ENCODE measurements at places on chromosomes 5 and 9.
A peak's percentile ranks its signal among the peaks of the same experiment; 100 is the strongest.

- no peak for DNase-seq
These were observed 247.1 kb downstream of the NFIB start for GRCh38 chr9:14066831-14067230.

- DNase-seq, result peak; percentile 38
These were observed 11.5 kb upstream of the PPP2R2B start for GRCh38 chr5:146890066-146890465.

DNA sequence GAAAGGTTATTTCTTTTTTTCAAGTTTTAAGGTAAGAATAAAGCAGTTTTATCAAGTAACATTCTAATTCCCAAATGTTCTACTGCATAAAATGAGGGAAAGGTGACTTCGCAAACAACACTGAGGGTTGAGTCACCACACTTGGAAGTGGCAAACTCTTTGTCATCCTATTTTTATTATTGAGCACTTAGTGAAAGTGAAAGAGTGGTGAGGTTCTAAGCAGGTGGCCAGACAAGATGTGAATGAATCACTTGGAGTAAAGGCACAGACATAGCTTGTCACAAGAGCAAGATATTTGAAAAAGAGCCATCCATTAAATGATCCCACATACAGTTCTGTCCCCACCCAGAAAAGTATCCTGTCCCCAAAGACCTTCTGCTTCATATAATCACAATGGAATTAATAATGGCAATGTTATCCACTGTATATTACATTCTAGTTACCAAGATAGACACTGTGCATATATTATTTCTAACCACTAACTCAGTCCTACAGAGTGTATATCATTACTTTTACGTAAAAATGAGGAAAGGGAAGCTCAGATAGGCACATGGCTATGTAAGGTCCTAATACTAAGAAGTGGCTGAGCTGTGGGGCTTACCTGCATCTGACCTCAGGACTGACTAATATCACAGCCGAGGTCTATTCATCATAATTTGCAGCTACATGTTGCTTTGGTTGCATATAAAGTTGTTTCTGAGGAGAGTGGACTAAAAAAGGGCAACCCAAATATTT, 730.4 kb upstream of the MEF2C start:
- DNase-seq, result peak; percentile 8

GRCh38 chr9:124282442-124283227, 24.9 kb downstream of the NEK6 start:
- DNase-seq, result no peak

DNA sequence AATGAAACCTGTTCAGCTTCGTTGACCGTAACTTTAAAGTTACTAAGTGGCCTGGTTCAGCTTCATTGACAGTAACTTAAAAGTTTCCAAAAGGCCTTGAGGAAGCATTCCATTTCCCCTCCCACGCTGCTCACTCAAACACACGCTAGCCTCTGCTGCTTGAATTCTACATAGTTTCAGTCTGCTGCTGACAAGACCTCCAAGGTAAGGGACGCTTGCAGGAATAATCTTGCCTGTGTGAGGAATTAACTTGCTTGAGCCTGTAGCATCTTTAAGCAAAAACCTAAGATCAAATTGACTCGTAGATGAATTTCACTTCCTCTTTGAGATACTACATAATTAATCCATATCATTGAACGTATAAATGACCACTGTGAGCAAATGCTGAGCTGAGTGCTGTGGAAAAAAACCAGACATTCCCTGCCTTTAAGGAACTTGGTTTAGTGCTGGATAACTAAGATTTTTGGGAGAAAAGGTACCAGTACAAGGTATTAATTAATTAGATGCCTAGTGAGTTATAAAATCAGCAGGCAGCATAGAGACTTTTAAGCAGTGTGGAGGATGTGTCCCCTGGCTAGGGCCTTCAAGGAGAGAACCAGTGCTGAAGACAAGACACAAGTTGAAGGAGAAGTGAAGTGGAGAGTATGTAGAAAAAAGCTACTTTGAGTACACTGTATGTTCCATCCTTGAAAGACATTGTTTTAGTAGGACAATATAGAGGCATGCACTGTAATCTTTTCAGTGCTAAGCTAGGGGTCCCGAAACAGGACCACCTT, 39.2 kb downstream of the GRAMD2B start:
- DNase-seq, result no peak

GRCh38 chr9:98774746-98775145, 21.6 kb downstream of the ANKS6 start:
- peak; percentile 56 for DNase-seq

- DNase-seq, result peak; percentile 88
These were observed 13.0 kb upstream of the C9orf72 start for GRCh38 chr9:27586304-27586703.

DNA sequence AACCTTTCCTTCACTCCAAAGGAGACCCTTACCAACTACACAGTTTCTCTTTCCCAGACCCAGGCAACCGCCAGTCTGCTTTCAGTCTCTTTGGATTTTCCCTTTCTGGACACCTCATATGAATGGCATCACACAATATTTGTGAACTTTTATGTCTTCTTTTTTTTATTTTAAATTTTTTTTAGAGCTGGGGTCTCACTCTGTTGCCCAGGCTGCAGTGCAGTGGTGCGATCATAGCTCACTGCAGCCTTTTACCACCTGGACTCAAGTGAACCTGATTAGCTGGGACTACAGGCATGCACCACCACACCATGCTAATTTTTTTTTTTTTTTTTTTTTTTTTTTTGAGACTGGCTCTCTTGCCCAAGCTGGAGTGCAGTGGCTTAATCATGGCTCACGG, 37.5 kb downstream of the UBAP1 start:
- no peak for DNase-seq

DNA sequence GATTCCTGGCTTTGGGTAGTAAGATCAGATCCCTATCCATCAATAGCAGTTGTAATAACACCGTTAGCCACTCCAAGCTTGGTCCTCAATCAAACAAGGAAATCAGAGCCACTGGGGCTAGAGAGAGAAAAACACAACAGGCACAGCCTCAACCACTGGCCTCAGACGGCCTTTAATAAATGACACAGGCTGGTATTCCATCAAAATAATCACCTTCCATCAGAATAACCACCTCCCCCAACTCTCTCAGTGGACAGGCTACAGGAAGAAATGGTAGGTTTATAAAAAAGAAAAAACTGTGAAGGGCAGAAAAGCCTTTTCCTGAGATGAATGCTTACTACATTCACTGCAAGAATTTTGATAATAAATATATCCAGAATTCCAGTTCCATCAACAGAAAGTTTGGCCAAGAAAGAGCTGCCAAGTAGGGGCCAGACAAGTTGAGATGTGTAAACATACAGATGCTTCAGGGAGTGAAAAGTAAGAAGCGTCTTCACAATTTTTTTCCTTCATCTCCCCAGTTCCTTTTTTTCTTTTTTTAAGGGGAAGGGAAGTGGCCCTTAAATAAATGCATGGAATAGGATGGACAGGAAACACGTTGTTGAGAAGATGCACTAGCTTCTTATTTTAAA, 5.5 kb downstream of the FOXD1 start:
- no peak for DNase-seq

- peak; percentile 45 for DNase-seq
These were observed 13.7 kb upstream of the ADRA1B start for GRCh38 chr5:159902444-159903121.

DNA sequence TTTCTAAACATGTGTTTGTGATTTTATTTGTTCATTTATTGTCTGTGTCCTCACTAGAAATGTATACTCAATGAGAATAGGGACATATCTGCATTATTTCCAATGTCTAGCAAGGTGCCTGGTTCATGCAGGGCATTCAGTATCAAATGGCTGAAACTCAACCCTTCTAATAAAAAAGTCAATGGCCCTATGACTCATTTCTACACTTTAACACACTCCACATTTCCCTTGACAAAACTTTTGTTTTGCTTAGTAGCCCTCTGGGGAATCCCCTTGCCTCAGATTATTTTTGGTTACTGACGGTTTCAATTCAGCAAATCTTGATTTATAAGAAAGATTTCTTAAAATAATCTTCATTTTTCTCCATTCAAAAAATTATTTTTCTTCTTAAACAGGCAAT, 206.0 kb upstream of the DMRTA1 start:
- peak; percentile 75 for DNase-seq

DNA sequence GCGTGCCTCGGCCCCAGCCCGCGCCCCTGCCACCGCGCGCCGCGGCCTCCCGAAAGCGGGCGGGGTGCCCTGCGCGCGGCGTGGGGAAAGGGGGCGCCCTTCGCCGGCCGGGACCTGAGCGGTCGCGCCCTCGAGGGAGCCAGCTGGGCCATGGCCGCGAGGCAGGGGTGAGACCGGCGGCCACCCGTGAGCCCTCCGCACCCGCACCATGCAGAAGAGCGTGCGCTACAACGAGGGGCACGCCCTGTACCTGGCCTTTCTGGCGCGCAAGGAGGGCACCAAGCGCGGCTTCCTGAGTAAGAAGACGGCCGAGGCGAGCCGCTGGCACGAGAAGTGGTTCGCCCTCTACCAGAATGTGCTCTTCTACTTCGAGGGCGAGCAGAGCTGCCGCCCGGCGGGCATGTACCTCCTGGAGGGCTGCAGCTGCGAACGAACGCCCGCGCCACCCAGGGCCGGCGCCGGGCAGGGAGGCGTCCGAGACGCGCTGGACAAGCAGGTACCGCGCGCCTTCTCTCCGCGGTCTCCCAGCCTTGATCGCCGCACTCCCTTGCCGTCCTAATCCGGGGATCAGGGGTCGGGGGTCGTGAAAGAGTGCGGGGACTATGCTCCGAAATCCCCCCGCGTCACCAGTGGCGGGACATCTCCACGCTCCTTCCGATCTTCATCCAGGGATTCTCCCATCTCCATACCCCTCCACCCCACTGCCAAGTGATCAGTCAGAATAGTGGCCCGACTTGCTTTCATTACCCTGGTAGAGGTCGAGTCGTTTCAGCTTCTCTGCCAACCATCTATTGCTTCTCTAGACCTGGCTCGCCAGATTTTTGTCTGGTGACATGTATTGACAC, 590 bp downstream of the RASGRF2 start:
- DNase-seq, result peak; percentile 31

DNA sequence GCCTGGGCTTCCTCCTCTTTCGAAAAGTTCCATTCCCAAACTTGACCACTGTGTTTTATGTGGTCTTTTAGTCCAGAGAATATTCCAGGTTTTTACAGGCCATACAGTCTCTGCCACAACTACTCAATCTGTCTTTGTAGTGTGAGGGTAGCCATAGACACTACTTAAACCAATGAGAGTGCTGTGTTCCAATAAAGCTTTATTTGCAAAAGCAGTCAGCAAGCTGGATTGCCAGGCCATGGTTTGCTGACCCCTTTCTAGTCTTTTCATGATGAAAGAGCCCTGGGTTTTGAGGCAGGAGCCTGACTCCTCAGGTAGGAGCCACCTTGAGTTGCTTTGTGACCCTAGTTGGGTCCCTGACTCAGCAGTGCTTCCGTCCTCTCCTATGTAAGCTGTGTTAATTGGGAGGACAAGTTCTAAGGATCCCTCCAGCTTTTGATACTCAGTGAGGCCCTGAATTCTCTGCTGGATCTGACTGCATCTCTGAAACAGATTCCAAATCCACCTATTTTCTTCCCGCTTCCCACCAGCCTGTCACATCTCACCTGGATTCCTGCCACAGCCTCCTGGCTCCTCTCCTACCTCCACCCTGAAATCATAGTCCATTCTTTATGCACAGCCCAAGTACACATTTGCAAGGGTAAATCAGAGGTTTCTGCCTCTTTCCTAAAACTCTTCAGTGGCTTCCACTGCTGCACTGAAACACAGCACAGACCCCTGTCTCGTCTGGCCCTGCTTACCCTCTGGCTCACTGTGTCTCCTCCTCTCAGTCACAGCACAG, 13.5 kb downstream of the GALNT10 start:
- DNase-seq, result no peak

DNA sequence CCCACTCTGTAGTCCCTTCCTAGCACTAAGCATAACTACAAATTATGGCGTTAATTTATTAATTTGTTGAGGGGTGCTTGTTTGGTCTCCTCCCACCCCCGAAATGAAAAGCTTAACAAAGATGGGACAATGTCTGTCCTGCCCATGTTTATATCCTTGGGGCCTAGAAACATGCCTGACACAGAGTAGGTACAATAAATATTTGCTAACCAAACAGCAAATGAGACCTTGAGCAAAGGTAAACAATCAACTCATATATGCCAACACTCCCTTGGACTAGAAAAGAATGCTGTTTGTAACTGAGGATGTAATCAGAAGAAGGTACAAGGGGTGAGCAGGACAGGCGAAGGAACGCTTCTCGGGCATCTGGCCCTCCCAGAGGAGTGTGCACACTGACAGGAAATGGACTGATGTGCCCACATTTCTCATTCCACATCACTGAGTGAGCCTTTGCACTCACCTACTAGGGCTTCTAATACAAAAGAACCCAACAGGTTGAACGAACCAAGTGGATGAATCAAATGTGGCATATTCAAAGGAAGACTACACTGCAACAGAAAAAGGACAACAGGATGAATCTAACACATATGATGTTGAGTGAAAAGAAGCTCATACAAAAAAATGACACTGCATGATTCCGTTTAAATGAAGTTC, 66.8 kb downstream of the MED27 start:
- no peak for DNase-seq

DNA sequence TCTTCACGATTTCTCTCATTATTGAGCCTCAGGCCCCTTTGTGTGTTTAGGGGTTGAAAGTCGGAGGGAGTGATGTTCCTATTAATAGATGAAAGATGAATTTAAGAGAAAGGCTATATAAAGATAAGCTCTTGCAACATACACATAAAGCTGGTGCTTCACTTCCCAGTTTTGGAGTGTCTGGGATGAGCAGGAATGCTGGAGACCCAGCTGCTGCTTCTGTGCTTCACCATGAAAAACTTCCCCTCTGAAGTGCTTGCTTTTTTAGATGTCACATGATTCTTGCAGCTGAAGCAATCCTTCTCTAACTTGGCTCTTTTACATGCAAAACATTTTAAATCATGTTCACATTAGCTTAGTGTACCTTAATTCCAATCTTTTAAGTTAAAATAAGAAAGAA, 19.7 kb upstream of the SNCAIP start:
- DNase-seq, result no peak

DNA sequence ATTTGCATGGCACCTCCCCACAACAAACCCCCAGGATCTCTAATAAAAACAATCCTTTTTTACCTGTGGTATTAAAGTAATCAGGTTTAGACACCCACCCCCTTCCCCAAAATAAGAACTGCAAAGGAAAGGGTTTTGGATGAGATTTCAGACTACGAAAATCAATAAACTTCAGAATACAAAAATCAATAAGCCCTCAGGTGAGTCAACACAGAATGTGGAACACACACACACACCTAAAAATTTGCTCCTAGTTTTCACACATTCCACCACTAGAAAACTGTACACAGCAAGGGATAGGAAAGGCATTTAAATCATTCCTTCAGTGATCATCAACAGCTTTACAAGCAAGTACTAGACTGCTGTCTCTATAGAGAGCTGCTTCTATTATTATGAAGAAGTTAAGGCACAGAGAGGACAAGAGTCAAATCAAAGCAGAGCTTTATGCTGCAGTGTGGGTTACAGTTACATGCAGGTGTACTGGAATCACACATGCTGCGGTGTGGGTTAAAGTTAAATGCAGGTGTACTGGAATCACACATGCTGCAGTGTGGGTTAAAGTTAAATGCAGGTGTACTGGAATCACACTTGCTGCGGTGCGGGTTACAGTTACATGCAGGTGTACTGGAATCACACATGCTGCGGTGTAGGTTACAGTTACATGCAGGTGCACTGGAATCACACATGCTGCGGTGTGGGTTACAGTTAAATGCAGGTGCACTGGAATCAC, 36.3 kb downstream of the PFDN1 start:
- no peak for DNase-seq

GRCh38 chr5:78601559-78602314, 46.8 kb downstream of the LHFPL2 start:
- no peak for DNase-seq

GRCh38 chr9:98532147-98532546, 176.6 kb downstream of the GABBR2 start:
- no peak for DNase-seq

- no peak for DNase-seq
These were observed 54.4 kb upstream of the RPL26L1 start for GRCh38 chr5:172904643-172905345.

Data from suppressor macrophage treated with lipopolysaccharide for 1 hour (primary cell).